CD4-positive, alpha-beta T cell treated with Interleukin-10 for 1 hour (primary cell): ENCODE measurements at places on chromosomes 3 and 15.

- DNase-seq: no peak
Measured at GRCh38 chr15:33959844-33960548, 8.3 kb upstream of the CHRM5 start.

GRCh38 chr3:66808891-66809594, 189.1 kb upstream of the KBTBD8 start:
- DNase-seq: no peak

GRCh38 chr3:172982736-172983364, 158.2 kb downstream of the SPATA16 start:
- no peak for DNase-seq

DNA sequence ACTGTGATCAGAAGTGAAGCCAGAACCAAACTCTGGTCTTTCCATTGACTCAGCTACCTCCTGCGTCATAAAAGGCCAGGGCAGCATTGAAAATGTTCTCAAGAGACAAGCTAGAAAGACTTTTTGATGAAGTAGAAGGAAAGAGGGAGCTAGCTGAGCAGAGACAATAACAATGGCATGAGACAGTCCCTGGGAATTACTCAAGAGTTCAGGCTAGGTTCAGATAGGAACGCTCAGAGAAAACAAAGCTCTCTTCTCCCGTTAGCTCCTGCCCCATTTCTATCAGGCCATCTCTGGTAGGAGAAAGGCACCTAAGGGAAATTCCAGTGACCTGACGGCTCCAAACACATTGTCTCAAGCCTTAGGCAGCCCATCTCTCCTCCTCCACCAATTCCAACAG, 7.0 kb upstream of the OXTR start:
- no peak for DNase-seq

- no peak for DNase-seq
Measured at GRCh38 chr3:194532591-194532990, 45.8 kb upstream of the ATP13A3 start.

DNA sequence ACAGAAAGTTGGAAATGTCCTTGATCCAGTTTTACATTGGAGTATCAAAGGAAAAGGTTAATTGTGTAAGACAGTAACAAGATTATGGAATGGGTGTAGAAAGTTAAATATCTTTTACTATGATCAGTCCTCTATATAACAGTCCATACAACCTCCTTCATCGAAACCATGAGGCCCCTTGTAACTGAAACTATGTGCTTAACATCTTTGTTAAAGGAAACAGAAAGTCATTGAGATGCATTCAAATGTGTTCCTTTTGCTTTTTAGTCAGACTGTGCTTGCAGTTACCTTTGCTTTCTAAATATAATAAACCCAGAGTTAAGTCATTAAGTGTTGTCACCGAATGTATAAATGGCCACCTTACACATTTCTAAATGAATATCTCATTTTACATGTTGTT, 1298.5 kb downstream of the ROBO2 start:
- no peak for DNase-seq

GRCh38 chr3:175965036-175965435, 1105.9 kb downstream of the NAALADL2 start:
- no peak for DNase-seq

DNA sequence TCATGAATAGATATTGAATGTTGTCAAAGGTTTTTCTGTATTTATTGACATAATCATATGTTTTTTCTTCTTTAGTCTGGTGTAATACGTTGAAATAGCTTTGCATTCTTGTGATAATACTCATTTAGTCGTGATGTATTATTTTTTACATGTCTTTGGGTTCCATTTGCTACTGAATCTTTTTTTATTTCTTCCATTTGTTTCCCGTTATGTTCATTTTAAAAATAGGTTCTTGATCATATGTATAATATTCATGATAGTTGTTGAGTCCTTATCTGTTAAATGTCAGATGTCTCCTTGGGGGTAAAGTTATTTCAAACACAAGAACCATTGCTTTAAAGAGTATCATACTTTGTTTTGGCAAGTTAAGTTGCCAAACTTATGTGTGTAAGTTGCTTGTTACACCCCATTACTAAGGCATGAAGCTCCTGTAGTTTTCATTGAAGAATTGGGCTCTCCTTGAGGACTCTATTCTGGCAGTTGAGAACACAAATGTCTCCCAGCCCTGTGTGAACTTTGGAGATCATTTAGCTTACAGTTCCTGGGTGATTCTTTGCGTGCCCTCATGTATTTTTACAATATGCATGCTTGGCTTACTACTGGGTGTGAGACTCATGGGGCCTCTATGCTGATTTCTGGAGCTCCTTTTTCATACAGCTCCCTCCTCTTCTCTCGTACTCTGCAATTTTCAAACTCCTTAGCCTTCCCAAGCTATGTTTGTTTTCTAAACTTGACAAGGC, 8.3 kb downstream of the AKAP13 start:
- no peak for DNase-seq

- DNase-seq: peak; percentile 92
Measured at GRCh38 chr3:48685603-48686511, at the start of gene NCKIPSD. TSS of gene NCKIPSD (minus strand) at chr3:48685915. CDS start at chr3:48685807, 108 bp downstream.

- no peak for DNase-seq
Measured at GRCh38 chr3:168807448-168807847, 711.7 kb upstream of the GOLIM4 start.

DNA sequence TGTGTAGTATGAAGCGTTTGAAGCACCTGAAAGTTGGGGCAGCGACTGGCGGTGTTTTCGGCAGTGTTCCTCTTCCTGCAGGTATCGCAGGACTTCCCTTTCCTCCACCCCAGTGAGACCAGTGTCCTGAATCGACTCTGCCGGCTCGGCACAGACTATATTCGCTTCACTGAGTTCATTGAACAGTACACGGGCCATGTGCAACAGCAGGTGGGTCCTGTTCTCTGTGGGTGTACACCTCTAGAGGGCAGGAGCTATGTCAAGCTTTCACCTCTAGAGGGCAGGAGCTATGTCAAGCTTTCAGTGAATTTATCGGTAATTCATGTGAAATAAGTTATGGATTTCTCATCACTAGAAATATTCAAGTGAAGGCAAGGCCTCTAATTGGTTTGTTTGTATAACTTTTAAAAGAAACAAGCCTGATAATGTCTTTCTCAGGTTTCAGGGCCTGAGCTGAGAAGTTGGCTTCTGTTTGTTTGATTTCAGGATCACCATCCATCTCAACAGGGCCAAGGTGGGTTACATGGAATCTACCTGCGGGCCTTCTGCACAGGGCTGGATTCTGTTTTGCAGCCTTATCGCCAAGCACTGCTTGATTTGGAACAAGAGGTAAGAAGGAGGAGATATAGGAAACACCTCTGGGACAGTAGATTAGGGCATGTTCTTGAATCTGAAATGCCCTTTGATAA, 5.3 kb downstream of the TUBGCP4 start:
- DNase-seq: peak; percentile 55

- DNase-seq: no peak
Measured at GRCh38 chr15:27249760-27250109, 278.8 kb downstream of the GABRG3 start.

- no peak for DNase-seq
Measured at GRCh38 chr3:186823386-186823785, 17.1 kb upstream of the RFC4 start.

DNA sequence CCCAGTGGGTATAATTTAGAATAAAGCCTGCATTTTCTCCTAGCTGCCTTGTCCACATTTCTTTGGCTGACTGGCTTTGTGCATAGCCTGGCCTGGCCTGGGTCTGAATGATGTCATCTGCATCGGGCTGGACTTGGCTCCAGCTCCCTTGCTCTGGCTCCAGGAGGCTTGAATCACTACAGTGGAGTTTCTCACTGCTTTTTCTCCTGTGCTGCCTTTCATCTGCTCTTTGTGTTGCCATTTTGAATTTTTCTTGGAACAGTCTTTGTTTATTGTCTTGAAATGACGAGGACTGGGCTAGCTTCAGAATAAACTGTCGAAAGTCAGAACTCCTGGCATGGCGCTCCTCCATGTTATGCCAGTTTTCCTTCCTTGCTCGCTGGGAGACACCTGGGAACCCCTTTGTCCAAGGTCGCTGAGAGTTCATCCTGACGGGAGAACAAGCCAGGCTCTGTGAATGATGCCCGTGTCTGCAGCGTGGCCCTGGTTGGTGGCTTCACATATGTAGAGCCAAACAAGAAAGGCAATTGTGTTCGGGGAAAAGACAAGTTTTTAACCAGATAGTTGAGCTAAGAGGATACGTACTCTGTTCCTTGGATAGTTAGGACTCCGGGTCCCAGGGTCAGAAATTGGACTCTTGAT, 258.9 kb downstream of the PDZRN3 start:
- no peak for DNase-seq

DNA sequence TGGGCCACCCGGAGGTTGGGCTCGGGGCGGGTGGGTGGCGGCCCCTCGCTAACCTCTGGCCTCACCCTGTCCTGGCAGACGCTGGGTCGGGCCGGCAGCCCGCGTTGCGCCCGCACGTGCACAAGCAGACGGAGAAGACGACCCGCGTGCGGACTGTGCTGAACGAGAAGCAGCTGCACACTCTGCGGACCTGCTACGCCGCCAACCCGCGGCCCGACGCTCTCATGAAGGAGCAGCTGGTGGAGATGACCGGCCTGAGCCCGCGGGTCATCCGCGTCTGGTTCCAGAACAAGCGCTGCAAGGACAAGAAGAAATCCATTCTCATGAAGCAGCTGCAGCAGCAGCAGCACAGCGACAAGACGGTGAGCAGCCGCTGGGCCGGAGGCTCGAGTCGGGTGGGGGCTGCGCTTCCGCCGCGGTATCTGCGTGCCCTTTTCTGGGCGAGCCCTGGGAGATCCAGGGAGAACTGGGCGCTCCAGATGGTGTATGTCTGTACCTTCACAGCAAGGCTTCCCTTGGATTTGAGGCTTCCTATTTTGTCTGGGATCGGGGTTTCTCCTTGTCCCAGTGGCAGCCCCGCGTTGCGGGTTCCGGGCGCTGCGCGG, 3.7 kb downstream of the ISL2 start:
- DNase-seq: peak; percentile 25

- DNase-seq: no peak
Measured at GRCh38 chr15:35630985-35631384, 85.0 kb upstream of the DPH6 start.

- peak; percentile 5 for DNase-seq
Measured at GRCh38 chr3:122952520-122952919, 75.0 kb downstream of the SEMA5B start.

GRCh38 chr3:77618686-77619085, 578.8 kb downstream of the ROBO2 start:
- no peak for DNase-seq

- peak; percentile 65 for DNase-seq
Measured at GRCh38 chr15:39593656-39594445, 13.0 kb downstream of the THBS1 start.

- no peak for DNase-seq
Measured at GRCh38 chr15:43538091-43538490, 20.7 kb downstream of the MAP1A start.

- no peak for DNase-seq
Measured at GRCh38 chr3:8529738-8530525, 28.3 kb downstream of the LMCD1 start.

- DNase-seq: no peak
Measured at GRCh38 chr15:82317091-82317489, 32.2 kb downstream of the GOLGA6L10 start.

DNA sequence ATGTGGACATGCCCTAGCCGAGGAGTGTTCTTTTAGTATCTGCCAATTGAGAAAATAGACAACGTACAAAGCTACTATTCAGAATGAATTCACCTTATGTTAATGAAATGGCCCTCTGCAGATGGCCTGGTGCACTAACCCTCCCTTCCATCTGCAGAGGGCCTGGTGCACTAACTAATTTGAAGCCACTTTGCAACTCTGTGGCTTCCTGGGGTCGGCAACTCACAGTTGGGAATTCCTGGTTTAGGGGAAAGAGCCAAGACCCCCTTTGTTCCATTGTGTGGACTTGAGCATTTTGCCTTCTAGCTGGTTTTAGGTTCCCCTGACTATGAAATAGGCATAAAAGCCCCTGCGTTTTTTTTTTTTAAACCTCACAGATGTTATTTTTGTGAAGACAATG, 204.3 kb upstream of the UBE3A start:
- DNase-seq: no peak

DNA sequence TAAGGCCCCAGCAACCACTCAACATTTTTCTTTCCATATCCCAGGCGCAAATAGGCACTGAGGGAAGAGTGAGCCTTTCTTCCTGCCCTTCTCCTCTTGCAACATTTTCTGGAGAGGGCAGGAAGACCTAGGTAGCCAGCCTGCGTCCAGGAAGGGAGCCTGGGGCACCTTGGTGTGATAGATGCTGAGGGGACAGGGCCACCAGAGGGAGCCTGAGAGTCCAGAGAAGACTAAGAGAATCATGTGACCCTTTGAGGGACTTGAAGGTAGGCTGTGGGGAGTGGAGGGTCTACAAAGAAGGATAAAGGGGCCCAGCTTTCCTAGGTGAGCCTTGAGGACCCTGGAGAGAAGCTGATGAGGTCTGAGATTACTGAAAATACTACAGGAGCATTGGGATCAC, 346.6 kb downstream of the CNTN6 start:
- DNase-seq: no peak

DNA sequence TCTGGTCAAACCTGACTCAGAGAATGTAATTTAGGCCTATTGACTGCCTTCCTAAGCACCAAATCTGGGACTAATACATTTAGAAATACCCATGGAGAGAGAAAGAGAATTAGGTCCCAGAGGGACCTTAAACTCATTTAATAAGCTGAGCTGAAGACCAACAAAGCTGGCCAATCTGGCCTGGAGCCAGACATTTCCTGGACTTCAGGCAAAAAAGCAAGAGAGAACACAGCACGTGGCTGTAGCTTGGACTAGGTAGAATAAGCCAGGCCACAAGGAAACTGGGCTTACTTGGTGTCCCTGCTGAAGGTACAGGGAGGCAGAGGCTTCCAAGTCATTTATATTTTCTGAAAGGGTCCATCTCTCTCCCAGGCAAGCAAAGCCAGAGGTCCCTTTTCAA, 88.1 kb downstream of the RTP4 start:
- no peak for DNase-seq

DNA sequence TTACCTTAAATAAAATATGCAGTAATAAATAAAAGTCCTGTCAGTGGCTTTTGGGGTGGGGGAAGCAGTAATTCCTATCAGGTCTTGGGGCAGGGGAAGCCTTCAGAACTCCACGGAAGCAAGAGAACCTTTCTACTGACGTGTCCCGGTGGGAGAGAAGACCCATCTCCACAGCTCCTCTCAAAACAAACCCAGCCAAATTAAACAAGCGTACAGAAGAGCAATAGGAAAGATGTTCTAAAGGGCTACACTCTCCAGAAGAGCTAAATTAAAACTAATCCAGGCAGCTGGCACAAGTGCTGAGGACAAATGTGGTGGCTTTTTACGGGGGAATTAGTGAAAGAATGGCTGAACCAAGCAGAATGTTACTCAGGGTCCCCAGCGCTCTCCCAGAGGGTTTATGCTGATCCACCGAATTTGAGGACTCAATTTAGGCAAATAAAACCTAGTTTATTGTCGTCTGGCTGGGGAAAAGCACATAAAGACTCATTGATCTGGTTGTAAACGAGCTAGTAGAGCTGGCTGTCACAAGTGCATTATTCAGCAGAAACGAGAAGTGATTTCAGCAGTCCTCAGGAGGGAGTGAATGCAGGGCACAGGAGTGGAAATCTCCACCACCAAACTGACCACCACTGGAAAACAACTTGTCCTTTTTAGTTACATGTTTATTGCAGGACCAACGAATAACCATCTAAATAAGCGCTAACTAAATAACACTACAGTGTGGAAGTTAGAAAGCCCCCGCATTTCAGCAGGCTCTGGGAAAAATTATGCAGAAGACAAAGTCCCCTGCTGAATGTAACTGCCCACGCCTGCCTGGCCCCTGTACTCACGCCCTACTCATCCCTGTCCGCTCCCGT, 13.5 kb downstream of the BFSP2 start:
- no peak for DNase-seq
